ENCODE measurements at places on chromosomes 6 and 20.

DNA sequence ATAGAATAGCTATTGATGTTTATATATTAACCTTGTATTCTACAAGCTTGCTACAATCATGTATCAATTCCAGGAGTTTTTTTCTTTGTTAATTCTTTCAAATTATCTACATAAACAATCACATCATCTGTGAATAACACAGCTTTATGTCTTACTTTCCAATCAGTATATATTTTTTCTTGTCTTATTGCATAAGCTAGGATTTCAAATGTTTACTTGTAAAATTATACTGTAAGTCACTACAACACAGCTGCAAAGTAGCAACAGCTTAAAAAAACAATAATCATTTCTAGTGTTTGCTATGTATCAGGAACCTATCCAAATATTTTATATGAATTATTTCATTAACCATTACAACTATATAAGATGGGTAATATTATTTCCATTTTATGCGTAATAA, 270.4 kb downstream of the KIF16B start:
- no peak for DNase-seq

GRCh38 chr20:58547623-58548475, 32.6 kb upstream of the APCDD1L start:
- peak; percentile 45 for DNase-seq

GRCh38 chr20:8361779-8362178, 229.7 kb downstream of the PLCB1 start:
- no peak for DNase-seq

- DNase-seq: no peak
Measured at GRCh38 chr20:20083807-20084206, 31.5 kb downstream of the CFAP61 start.

DNA sequence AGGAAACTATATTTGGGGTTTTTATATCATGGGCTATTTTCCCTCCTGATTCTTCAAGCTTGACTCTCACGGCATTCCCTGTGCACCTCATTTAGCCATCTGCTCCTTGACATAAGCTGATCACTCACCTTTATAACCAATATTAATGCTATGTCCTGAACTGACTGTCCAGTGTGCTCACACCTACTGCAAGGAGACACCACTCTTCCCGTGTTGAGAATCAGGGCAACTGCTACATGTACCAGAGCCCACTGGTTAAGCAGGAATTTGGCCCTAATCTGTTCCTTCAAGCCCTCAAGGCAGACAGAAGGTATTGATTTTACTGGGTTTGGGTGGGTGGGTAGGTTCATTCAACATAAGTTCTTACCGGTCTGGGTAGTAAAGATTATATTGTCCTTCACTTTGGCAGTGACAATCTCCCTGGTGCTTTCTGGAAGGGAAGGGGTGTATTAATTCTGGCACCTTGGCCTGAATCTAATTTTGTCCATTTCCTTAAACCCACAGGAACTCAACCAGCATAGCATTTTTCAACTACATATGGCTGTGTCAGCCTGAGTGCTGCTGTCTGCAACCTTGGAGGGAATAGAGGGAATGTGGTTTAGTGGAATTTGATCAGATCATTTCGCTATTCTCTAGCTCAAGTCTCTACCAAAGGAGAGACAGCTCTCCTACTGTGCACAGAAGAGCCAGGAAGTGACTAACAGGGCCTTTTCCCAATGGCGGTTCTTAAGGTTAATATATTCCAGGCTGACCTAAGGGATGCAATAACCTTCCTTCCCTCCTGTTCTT, 293.2 kb downstream of the BTBD9 start:
- DNase-seq: no peak

DNA sequence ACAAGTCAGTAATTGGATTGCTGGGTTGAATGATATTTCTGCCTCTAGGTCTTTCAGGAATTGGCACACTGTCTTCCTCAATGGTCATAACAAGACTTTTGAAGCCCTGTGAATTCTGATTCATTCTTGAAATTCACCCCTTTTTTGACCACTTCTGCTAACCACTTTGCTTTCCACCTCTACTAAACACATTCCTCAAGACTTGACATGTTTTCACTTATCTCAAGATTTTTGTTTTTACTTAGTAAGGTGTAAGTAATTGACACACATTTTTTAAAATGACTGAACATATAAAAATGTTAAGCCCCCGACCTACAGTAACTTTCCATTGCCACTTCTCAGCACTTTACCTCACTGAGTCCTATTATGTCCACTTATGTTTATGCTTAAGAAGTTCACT, 239.1 kb downstream of the GRM1 start:
- DNase-seq: no peak

GRCh38 chr20:10671221-10671918, 2.4 kb downstream of the JAG1 start:
- DNase-seq: peak; percentile 77

DNA sequence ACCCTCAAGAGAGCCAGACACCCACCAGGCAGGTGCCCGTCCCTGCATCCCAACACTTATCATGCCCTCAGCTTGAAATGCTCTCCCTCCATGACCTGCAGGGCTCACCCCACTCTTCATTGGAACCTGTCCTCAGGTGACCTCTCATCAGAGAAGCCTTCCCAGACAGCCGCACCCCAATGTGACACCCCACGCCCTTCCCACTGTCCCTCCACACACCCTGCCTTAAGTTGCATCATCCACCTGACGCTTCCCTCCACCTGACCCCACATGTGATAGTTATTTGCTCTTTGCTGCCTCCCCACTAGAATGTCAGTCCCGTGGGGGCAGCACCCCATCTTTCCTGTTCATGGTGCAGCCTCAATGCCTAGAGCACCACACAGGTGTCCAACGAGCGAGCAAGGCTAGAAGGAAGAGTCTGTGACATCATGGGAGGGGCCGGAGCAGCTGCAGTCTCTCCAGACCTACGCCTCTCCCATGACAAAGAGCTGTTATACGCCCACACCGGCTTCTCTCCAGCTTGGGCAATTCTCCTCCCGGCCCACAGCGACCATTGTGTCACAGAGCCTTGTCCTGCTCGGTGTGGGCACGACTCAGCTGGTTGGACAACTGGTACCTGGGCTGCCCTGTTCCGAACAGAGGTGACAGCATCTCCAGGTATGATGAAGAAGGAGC, 58.2 kb downstream of the NFATC2 start:
- DNase-seq: no peak

Data from adrenal gland (tissue), 19 donors.